Keratinocyte (primary cell): ENCODE measurements at places on chromosomes 6 and 20.
A peak's percentile ranks its signal among the peaks of the same experiment; 100 is the strongest.

DNA sequence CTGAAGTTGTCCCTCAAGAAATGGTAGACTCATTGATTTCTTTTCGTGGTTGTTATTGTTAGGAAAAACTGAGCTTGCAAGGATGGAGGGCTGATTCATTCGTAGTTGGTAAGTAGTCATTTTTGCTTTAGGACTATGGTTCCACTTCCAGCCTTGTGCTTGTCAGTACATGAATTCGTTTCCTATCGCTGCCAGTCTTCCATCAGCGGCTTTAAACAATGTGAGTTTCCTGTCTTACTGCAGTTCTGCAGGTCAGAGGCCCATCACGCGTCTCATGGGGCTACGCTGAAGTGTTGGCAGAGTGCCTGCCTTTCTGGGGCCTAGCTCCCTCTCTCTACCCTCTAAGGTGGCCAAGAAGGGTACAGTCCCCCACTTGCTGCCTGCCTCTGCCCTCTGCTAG, 11.4 kb upstream of the MDFI start:
- peak; percentile 65 for DNase-seq

DNA sequence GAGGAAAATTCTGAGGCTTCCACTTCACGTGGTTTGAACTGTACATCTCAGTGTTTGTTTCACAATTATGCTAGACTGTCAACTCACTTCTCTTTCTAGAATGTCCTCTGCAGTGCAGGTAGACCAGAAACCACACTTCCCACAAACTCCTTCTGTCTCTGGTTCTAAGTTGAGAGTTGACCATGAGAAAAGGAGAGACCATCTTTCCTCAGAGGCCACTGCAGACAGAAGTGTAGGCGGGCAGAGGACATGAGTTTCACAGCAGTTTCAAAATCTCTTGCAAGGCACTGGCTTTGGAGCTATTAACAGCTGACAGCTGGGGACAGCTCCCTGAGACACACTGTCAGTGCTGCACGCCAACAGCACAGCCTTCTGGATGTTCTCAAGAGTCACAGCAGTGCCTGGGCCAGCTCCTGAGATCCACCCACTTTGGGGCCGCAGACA, 55.4 kb upstream of the MOXD1 start:
- no peak for DNase-seq

- no peak for DNase-seq
Measured at GRCh38 chr6:14722001-14722562, 523.8 kb upstream of the JARID2 start.

DNA sequence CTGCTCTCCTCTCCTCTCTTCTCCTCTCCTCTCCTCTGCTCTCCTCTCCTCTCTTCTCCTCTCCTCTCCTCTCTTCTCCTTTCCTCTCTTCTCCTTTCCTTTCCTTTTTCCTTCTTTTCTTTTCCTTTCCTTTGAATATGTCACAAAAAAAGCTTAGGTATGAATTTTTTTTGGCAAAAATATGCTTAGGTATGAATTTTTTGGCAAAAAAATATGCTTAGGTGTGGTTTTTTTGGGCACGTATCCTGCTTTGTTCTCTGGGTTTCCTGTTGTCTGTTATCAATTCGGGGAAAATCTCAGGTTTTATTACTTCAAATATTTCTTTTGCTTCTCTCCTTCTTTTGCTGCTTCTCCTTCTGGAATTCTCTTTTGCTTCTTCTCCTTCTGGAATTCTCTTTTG, 155.5 kb upstream of the PMEPA1 start:
- DNase-seq, result no peak

DNA sequence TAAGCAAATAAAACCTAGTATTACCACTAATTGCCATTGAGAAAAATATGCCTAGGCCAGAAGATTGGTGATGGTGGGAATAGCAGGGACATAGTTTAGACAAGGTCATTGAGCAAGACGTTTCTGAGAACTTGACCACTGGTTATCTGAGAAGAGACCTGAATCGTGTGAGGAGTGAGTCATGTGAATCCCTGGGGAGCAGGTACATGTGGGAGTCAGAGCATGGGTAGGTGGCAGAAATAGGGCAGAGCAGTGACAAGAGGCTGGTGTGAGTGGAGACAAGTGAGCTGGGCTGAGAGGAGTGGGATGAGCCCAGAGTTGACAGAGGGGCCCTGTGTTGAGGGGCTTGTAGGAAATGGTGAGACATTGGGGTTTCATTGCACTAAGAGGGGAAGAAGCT, 16.4 kb downstream of the MICA start:
- DNase-seq, result no peak

DNA sequence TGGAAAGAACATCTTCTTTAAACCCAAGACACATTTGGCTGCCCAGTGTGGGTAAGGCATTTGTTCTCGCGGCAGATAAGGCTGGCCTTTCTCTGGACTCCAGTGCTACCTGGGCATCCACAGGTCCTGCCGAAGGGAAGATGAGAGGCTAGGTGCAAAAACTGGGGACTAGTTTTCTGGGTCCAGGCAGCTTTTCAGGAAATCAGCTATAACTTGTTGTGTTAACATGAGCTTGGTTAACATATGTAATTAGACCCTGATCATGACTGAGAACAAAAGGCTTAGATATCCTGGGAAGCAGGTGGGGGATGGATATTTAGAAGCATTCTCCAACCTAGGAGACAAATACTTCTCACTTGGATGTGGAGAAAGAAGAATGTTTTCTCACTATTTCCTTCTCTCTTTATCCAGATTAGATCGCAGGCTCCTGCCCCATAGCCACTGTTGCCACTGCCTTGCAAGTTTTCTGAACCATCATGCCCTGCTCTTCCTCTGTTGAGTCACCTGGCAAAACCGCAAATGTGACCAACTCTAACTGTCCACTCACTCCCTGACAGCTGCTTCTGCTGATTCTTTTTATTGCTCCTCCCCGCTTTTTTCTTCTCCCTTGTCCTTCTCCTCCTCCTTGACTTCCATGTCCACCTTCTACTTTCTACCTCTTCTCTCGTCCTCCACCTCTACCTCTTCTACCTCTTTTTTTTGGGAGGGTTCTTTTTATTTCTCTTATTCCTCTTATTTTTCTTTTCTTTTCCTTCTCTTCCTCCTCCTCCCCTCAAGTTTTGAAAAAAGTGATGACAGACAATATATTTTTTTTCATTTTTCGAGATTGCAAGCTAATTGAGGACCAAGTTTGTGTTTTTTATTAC, 258.1 kb downstream of the UTRN start:
- no peak for DNase-seq

- no peak for DNase-seq
Measured at GRCh38 chr6:132830334-132830751, 16.0 kb downstream of the RPS12 start.

DNA sequence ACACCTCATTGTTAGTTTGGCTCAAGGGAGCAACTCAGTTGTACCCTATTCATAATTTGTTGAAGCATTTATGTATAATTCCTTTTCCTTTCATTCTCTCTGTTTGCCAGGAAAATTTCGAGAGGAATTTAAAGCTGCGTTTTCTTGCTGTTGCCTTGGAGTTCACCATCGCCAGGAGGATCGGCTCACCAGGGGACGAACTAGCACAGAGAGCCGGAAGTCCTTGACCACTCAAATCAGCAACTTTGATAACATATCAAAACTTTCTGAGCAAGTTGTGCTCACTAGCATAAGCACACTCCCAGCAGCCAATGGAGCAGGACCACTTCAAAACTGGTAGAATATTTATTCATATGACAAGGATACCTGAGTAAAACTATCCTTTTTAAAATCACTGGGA, 45.2 kb upstream of the GFRAL start:
- no peak for DNase-seq

- no peak for DNase-seq
Measured at GRCh38 chr6:100461917-100462705, 2.6 kb downstream of the SIM1 start.

GRCh38 chr6:124434421-124434820, 527.8 kb upstream of the RNF217 start:
- no peak for DNase-seq

DNA sequence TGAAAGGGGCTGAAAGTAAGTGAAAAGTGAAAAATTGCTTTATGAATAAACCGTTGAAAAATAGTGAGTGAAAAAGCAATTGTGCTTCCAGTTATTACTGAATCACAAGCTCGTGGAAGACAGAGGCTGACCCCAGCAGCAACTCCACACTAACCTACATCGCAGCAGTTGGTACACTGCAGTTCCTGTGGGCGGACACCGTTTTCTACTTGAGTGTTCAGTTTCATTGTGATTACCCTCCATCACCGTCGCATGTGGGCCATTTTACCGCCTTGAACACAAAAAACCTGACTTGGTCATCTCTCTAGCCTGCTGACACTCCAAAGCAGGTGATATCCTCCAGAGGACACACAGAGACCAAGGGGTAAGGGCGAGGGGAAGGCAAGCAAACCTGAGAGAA, 28.4 kb downstream of the PRDM1 start:
- no peak for DNase-seq

DNA sequence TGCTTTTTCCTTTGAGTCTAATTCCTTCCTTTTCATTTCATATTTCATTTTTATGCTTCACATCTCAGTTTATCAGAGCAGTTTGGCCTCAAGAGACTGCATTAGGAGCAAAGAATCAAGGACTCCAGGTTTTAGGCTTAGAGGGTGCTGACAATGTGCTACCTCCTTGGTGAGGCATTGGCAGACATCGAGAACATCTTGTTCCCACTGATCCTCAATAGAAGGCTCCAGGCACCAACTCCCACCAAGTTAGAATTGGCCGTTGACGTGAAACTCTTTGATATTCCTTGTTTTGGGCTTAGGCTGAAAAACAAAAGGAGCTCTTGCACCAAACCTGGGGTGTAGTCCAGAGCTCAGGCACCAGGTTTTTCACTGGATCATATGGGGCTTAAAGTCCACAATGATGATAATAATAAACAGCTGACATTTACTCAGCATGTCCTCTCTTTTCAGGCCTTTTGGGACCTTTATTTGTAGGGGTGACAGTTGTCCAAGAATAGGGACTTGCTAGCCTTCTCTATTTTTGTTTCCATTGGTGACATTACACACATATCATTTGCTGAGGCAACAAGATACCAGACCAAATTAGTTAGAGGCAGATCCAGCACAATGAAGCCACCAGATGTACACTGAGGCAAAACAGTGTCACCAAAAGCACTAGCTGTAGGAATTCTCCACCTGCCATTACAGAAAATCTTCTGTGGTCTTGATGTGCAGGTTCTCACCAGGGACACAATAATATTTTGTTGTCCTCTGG, 81.0 kb upstream of the ENPP5 start:
- DNase-seq, result no peak

- DNase-seq, result no peak
Measured at GRCh38 chr6:161169696-161170095, 104.2 kb downstream of the AGPAT4 start.

DNA sequence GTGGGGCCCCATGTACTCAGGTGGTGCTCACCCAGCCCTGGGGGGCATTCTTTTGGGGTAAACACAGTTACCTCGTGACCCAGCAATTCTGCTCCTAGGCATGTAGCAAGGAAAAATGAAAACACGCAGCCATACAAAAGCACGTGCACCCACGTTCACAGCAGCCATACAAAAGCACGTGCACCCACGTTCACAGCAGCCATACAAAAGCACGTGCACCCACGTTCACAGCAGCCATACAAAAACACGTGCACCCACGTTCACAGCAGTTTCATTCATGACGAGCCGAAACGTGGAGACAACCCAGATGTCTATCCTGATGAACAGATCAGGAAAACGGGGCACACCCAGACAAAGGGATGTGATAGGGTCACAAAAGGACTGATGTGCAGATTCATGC, 57.1 kb downstream of the YTHDF1 start:
- no peak for DNase-seq

GRCh38 chr20:23773579-23773978, 22.8 kb upstream of the CST1 start:
- DNase-seq, result no peak

- no peak for DNase-seq
Measured at GRCh38 chr6:141041596-141042087, 1091.1 kb upstream of the GJE1 start.

GRCh38 chr6:26122402-26122792, 35.2 kb downstream of the HFE start:
- DNase-seq, result no peak

DNA sequence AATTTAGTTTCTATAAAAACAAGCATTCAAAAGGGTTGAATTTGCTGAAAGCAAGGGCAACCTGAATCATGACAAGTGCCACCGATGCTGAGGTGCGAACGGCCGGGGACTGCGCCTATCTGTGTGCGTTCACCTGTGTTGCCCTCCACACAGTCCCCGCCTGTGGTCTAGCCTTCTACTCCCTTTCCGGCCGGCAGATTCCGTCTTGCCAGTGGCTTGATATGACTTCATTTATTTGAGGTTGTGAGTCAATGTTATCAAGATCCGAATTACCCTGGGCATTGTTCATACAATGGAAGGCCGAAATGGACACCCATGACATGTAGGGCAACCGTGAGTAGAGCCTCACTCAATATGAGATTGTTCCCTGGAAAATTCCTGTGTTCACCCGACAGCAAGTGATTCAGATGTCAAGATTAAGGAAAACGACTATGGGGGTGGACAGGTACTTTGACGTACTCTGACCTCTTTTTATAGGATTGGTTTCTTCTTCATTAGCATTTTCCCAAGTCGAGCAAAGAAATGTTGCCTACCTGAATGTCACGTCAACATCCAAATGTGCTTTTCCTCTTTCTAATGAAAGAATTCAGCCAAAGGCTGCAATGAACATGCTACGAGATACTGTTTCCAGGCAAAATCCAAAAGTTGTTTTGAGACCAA, 41.1 kb upstream of the NEDD9 start:
- no peak for DNase-seq

- DNase-seq, result no peak
Measured at GRCh38 chr20:19701429-19701828, 56.6 kb upstream of the RIN2 start.

GRCh38 chr6:157281570-157281969, 41.7 kb downstream of the TMEM242 start:
- no peak for DNase-seq

GRCh38 chr6:96505363-96505762, 16.2 kb upstream of the UFL1 start:
- DNase-seq, result no peak

DNA sequence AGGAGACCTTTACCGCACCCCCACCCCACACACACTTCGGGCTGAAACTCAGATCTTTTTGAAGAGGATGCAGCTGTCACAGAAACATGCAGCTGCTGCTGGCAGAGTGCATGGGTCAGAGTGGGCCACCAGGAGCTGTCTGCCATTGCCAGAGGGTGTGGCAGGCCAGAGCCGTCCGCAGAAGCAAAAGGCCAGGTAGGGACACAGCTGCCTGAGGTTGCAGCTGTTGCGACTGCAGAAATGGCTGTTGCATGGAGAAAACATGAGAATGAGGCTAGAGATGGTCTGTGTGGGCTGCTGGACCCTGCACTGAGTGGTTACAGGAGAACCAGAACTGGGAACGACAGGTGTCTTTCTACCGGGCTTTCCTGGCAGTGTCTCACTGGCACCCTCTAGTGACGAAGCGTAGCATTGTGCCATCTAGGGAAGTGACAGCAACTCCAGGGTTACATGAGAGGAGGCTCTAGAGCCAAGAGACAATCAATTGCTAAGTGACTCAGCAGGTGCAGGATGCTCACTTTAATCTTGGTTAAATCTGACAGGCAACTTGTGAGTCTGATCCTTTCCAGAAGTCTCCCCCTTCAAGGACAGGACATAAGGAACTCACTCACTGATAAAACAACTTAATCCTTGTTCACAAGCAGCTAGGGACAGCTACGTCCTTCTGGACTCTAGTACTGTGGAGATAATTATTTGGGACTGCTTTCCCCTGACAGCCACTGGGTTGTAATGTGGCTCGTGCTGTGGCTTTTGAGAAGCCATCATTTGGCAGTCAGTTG, 29.1 kb upstream of the SERPINB9 start:
- DNase-seq, result peak; percentile 44

GRCh38 chr6:131387562-131388447, 185.2 kb upstream of the ARG1 start:
- no peak for DNase-seq
